Psoas muscle (tissue), 8 donors: ENCODE measurements at places on chromosomes 7 and 10. TPM values are rescaled to one million over a fixed set of nuclear protein-coding genes. Genes with fewer than 3 reads are reported as not detected.

Gene EBF3
- polyA plus RNA-seq = 3.2 TPM

Gene CREB5
- 16.6 TPM for polyA plus RNA-seq

Gene ACADSB
- 21.7 TPM for polyA plus RNA-seq

Gene LMTK2
- 13.5 TPM for polyA plus RNA-seq

Gene AKR1D1
- polyA plus RNA-seq = not detected

Gene SLC13A1
- not detected for polyA plus RNA-seq

DNA sequence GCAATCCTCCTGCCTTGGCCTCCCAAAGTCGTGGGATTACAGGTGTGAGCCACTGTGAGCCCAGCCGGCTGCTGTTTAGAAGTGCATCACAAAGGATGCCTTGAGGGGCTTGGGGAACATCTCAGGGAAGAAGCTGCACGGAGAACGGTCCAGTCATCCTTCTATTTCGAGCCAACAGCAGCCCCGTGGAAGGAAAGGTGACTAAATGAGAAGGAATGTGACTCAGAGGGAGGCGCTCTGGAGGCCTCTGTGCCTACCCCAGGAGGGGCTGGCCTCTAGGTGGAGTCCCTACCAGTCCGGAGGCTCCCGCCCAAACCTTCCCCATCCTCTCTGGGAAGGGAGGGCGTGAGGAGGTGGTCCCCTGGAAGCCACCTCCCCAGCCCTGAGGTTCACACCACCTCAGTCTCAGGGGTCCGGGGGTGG is 76.2 kb downstream of the CTBP2 start:
- DNase-seq = peak; percentile 70

DNA sequence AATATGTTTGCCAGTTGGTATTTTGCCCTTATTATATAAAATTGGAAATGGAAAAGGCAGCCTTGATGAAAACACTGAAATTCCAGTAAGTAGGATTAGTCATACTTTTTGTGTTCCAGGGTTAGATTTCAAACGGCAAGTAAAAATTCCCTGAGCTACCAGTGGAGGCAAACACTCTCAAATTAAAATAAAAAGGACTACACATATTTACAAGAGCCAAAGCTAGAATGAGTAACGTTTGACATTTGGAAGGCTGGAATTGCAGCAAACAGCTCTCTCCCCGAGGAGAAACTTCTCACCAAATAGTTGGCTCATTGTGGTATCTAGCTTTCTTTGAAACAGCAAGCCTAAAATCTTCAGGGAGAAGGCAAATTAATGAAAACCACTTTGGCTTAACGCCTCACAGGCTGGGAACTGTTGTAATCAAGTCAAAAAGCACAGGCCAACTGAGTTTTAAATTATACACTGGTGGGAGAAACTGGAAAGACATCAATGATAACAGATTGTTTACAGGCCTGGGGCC is 288.4 kb downstream of the SNX13 start:
- no peak for DNase-seq

- no peak for DNase-seq
Observed at GRCh38 chr7:7989133-7989532, 20.5 kb downstream of the GLCCI1 start.

GRCh38 chr10:68816796-68817412 is 10.4 kb upstream of the STOX1 start:
- no peak for DNase-seq

GRCh38 chr10:124153023-124153826 is 59.8 kb upstream of the CHST15 start:
- peak; percentile 67 for DNase-seq

- DNase-seq = no peak
Observed at GRCh38 chr7:122013065-122013464, 131.0 kb downstream of the AASS start.

DNA sequence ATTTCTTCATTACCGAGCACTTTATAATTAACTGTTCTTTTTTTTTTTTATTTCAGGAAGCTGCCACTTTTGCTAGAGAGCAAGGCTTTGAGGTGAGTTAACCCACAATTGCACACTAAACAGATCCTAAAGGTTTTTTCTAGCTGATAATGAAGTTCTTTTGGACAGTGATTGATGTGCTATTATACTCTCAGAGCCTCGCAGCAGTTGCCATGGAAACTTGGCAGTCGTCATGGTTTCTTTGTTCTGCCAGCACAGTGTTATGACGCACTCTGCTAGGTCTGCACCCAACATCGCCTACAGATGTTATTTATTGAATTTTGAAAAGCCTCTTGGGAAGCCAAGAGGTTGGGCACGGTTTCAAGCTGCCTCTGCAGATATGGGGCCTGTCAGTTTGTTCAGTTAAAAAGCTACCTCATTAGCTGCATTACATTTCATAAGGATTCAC is 237.2 kb upstream of the KAT6B start:
- peak; percentile 62 for DNase-seq

DNA sequence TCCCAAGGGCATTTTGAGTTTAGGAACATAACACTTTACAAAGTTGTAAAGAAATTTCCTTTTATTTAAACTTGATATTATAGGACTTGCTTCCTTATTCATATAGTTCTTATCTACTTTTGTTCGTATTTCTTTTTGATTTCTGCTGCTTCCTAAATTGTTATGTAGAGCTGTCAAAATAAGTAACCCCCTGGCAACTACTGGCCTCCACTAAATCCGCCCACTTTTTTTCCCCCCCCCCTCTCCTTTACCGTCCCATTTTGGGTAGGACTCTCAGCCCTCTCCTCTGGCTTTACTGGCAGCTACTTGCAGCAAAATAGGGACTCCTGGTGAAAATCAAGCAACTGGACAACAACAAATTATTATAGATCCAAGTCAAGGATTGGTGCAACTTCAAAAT is 1.1 kb downstream of the SP4 start:
- DNase-seq = no peak

- DNase-seq = no peak
Observed at GRCh38 chr10:11447586-11447985, 163.9 kb downstream of the USP6NL start.

DNA sequence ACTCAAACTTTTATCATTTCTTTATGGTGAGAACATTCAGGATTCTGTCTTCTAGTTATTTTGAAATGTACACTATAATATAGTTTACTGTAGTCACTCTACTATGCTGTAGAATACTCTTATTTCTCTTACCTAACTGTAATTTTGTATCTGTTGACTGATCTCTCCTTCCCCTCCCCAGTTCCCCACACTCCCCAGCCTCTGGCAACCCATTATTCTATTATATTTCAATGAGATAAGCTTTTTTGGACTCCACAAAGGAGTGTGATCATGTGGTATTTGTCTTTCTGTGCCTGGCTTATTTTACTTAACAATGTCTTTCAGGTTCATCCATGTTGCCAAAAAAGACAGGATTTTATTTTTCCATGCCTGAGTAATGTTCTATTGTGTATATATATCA is 71.4 kb upstream of the DYNC1I1 start:
- no peak for DNase-seq

DNA sequence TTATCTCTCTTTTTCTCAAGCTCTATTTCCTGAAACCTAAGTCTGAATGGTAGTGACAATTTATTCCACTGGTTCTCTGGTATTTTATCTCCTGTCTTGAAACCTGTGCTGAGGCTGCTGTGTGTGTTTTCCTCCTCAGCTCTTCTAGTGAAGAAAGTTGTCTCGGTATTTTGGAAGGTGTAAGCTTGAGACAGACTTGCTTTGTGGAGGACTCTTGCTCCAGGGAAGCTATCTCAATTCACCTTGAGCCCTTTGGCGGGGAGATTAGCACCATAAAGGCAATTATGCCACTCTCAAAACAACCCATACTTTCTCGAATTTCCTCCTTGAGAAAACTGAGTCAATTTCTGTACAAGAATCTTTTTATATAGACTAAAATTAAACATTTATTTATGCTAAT is 141.6 kb downstream of the THSD7A start:
- DNase-seq = no peak
